Occipital lobe (tissue), 3 donors: ENCODE measurements at places on chromosomes 5 and 9.

DNA sequence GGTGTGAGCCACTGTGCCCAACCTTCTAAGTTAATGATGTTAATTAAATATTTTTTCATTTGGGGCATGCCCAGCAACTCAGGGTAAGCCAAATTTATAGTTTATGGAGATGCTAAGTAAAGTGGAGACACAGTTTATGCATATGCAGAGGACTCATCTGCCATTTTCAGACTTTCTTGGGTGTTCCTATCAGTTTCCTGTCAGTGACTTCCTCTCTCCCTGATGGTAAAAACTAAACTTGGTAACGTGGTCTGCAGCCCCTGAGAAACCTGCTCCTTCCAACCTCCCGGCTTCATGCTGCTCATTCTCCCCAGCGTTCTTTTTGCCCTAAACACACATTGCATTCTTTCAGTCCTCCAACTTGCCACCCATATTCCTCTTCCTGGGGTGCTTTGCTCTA is 48.4 kb upstream of the TUT7 start:
- DNase-seq, result no peak

DNA sequence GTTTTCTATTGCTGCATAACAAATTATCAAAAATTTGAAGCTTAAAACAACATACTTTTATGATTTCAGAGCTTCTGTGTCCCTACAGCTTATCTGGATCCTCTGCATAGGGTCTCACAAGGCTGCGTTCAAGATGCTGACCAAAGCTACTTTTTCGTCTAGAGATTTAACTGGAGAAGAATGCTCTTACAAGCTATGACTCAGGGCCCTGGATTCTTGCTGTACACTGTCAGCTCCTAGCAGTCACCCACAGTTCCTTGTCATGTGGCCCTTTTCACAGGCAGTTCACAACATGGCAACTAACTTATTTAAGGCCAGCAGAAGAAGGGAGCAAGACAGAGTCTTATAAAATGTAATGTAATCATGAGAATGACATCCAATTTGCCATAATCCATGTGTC is 70.8 kb upstream of the FAM174A start:
- no peak for DNase-seq

GRCh38 chr5:14685757-14686156 is 21.2 kb downstream of the OTULIN start:
- DNase-seq, result peak; percentile 20

DNA sequence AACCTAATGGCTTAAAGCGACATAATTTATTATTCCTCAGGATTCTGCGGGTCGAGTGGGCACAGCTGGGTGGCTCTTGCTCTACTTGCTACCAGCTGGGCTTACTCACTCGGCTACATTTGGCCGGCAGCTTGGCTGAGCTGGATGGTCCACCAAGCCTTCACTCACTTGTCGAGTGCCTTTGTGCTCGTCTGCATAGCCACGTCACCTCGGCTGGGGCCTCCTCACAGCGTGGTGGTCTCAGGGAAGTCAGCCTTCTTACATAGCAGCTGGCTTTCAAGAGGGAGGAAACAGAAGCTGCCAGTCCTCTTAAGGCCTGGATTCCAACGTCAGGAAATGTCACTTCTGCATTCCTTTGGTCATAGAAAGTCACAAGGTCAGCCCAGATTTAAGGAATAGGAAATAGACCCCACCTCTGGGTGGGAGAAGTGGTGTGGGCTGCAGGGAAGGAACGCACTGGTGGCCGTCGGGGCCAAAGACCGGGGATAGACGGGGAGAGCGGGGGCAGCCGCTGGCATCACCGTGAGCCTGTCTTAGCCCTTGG is 75.1 kb upstream of the RUFY1 start:
- DNase-seq, result no peak

DNA sequence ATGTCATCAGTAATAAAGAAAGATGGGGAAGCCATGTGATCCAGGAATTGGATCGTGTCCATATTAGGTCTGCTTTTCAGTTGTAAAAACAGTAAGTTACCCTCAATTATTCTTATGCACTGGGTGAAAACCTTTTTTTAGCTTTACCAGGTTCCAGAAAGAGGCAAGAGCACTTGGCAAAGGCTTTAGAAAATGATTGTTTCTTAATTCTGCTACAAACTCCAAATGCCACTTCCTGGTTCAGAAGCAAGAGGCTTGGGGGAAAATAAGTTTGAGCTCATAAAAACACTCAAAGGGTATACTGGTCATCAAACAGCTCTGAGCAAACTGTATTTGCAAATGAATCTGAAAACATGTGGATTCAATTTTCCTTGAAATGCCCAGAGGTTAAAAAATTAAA is 615.6 kb downstream of the EBF1 start:
- DNase-seq, result no peak

DNA sequence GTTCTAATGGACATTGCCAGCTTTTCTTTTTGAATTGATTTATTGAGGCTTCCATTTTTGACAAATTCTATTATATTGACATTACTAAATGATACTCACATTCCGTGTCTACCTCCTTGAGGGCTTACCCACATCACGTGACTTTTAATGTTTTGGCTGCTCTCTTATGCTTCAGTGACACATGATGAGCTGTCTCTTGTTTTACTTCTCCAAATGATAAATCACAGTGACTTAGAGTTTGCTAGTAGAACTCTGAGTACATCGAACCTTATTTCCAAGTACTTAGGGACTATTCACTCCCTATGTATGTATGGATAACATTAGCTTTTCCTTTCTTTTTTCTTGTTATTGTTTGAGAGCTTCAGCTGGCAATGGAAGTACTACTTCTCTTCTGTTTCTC is 169.8 kb upstream of the KCNN2 start:
- no peak for DNase-seq

DNA sequence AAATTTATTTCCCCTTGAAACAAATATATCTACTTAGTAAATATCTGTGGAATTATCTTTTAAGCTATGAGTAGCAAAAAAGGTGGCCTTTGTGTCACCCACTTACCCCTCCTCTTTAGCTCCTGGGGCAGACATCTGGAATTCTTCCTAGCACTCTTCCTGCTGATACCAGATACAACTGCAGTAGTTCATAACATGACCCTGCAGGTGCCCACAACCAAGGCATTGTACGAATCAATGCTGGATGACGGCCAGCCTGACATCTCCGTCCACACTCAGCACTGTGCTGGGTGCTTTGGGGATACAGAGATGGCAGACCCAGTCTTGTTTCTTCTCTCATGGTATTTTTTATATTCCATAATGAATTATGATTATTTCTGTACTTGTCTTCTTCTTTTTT is 152.3 kb downstream of the GOLPH3 start:
- DNase-seq, result no peak

- DNase-seq, result no peak
Observed at GRCh38 chr5:9562141-9562540, 16.3 kb upstream of the SEMA5A start.

GRCh38 chr9:93326654-93327053 is 124.8 kb upstream of the FAM120A start:
- no peak for DNase-seq

DNA sequence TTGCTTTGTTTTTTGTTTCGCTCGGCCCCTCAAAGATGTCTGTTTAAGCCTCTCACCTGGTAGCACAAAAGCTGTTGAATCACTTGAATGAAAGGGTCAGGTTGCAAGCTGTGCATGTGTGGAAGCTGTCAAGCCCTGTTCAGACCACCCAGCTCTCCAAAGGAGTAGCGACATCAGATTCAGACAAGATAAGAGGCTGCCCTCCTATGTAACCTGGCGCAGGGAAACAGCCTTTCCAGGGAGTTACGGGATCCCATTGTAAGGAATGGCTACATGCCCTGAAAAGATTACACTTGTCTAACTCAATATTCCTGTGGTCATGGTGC is 2.9 kb downstream of the FREM1 start:
- DNase-seq, result no peak

GRCh38 chr9:106859957-106860720 is 2.8 kb upstream of the ZNF462 start:
- no peak for DNase-seq

- DNase-seq, result no peak
Observed at GRCh38 chr5:150530951-150531588, 23.1 kb downstream of the NDST1 start.

DNA sequence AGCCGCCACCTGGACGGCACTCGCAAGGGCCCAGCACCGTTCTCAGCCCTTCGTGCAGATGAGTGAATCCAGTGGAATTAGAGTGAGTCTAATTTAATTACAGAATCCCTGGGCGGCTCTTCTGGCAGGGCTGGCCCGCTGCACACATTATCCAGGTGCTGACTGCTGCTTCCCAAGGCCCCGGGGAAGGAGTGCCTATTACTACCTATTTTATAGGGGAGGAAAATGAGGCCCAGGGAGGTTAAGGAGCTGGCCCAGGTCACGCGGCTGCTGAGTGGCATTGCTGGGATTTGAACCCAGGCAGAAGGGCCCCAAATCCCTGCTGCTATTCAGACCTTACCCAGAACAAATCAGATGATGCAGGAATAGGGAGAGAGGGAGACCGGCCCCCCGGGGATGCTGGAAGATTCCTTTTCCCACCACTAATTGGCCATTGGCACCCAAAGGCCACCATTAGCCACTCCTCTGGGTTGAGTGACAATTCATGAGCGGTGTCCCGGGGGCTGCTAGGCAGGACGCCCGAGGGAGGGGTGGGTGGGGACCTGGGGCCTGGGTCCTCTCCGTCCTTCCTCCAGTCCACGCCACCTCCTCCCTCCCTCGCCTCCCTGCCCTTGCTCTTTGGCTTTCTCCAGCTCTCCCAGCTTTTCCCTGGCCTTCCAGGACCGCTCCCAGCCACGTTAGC is 10.3 kb upstream of the QRFP start:
- no peak for DNase-seq

DNA sequence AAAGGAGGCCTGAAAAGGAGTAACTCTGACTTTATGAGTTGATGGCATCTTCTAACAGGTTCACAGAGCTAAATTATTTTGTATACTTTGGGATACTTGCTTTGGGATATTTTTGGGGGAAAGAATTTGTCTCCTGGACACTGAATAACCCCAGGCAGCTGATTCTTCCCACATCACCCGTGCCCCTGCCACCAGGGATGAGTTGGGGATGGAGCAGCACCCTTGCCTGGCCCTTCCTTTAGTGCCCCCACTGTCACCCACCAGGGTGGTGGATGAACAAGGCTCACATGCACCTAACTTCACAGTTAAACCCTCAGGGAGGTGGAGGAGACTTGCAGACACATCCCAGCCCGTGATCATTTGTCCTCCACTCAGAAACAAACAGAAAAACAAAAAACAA is 2.3 kb upstream of the ADAMTS2 start:
- DNase-seq, result no peak

DNA sequence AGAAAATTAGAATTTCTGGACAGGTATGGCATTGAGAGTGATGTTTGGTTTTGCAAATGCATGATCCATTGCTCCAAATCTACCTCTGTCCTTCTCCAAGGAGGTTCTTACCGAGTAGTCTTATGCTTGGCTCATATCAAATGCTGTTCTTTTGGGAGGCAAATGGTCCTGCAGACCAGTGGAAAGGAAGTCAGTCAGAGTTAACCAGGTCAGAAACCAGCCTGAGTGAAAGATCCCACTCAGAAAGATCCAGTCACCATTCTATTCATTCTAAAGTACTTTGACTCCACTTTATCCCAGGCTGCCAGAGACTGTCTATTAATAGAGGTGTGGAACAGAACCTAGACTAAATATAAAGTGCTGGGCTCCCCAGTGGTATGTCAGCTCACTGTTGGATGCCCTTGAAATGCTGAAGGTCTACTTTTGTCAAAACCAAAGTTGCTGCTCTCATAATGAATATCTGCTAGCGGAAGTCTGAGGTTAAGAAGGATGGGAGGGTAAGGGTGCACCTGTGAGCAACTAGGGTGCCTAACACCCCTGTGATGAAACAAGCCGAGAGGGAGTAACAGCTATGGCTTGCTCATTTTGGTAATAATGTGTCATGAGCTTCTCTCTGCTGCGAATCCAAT is 302.2 kb downstream of the ZNF608 start:
- DNase-seq, result no peak

DNA sequence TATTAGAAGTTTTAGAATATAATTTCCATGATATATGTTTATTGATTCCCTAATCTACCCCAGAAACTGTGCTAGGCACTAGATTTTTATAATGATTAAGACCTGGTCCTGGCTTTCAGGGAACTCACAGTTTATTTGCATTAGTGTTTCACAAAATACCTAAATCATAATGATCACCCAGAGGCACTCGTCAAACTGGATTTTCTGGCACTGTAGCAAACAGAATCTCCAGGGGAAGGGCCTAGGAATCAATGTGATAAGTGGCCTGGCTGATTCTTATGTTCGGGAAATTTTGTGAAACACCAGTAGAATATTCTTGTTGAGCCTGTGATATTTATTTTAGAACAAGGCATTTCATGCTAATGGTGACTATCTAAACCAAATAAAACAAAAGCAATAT is 37.4 kb upstream of the SRP19 start:
- no peak for DNase-seq

- DNase-seq, result peak; percentile 40
Observed at GRCh38 chr5:55146543-55147151, 13.3 kb upstream of the GPX8 start.

DNA sequence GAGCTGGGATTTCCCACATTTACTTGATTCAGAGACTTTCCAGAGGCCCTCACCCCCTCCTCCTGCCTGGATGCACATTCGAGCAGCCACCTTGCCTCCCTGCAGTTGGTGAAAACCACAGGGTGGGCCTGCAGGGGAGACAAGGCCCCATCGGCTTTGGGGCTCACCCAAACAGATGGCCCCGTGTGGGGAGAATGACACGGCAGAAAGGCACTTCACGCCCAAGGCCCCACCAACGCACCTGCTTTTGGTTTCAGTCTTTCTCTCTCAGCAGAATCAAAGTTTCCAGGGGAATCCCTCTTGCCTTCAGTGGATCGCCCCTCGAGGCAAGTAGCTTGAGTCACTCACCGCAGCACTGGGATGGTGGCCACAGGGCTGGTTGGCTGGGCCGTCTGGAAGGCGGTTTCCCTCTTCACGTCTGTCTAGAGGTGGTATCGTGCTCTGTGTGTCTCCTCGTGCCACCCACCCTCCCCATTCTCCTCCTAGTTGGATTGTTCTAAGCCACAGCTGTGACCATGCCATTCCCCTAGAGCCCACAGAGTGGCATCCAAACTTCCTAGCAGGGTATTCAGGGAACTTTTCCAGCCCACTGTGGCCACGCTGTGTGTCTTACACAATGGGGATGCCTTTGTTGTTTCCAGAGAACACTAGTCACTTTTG is 31.8 kb downstream of the SEC61B start:
- DNase-seq, result peak; percentile 7

GRCh38 chr5:142690667-142691066 is 4.8 kb upstream of the FGF1 start:
- DNase-seq, result no peak
